ENCODE measurements at places on chromosomes 3 and 15.

DNA sequence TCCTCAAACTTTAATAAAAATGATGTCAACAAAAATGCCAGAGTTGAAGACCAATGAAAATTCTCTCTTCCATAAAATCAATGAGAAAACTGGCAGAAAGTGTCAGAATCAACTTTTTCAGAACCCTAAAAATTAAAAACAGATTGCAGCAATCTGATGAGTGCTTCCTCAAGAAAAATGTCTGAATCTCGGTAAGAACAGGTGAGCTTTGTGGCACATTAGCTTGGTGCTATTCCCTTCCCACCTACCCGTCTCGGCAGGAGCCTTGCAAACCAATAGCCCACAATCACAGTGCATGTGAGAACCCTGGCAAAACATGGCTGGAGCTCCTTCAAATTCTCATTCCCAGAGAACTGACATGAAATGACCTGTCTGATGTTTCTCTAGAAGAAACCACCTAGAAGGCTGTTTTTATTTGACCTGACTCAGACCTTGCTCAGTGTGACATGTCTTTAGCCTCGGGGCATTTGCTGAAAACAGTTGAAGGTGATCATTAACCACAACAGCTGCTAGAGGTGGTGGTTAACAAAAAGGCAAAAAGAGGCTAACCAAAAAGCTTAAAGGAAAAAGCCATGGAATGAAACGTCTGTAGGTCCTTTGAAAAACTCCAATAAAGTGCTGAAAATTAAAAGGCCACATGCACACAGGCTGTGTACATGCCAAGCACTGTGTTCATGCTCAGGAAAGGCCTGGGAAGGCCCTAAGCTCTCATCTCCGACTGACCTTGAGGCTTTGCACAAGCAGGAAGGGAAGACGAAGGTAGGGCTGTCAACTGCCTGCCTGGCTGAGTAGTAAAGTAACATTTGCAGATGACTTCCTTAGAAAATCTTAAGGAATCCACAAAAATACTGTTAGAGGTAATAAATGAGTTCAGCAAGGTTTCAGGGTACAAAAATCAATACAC, 253.0 kb upstream of the NSMCE3 start:
- no peak for DNase-seq

DNA sequence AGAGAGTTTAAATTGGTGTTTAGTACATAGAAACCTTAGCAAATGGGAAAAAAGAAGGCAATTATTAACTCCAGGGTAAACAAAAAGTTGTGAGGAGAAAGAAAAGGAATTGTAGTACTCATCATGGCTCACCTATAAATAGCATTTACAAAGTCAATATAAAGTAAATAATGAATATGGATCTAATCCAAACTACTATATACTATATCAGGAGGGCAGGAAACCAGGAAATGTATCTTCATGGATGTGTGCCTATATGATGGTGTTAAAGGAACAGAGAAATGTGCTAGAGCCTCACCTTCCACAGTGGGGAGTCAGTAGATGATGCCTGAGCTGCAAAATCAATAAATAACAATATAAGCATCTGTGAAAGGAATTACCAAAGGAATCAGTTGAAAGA, 208.9 kb downstream of the FAM43A start:
- no peak for DNase-seq

DNA sequence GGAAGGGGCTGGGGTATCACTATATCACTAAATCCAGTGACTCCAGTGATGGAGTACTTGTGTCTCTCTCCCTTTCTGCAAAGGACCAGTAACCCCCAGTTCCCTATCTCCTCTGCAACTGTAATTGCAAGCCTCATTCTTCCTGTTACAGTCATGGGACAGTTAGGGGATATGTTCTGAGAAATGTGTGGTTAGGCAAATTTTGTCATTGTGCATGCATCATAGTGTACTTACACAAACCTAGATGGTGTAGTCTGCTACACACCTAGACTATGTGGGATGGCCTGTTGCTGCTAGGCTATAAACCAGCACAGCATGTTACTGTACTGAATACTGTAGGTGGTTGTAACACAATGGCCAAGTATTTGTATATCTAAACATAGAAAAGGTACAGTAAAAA, 2.2 kb downstream of the VPS8 start:
- DNase-seq, result no peak

DNA sequence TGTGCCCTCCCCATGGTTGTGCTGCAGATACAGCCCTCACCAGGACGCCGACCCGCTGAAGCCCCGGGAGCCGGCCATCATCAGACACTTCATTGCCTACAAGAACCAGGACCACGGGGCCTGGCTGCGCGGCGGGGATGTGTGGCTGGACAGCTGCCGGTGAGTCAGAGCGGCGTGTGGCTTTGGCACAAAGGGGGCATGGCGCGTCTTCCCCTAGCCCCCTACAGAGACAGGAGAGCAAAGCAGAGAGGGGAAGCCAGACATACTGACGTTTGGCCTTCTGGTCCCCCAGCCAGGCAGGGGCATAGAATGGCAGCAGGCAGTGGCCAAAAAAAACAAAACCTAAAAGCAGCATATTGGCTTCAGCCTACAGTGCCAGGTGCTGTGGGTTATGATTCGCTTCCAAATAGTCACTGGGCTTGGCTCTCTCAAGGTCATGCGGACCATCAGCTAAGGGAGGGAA, 64.0 kb downstream of the MESD start:
- no peak for DNase-seq

GRCh38 chr15:65947041-65947440, 77.8 kb downstream of the RAB11A start:
- no peak for DNase-seq

GRCh38 chr3:127959041-127959440, 44.0 kb downstream of the KBTBD12 start:
- DNase-seq, result no peak

DNA sequence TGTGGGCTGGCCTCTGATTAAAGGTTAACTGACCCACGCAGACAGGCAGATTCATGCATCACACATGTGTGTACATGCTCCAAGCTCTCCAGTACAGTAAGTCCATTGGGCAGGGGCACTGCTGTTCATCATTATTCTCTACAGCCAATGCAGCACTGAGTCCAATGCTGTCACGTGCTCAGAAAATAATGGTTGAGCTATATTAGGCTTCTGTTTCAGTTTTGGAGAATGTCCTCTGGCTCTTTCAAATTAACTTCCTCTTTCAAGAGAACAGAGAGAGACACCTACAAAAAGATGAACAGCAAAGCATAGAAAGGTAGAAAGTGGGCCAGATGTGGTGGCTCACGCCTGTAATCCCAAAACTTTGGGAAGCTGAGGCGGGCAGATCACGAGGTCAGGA, 202.6 kb downstream of the MEX3B start:
- DNase-seq, result no peak

DNA sequence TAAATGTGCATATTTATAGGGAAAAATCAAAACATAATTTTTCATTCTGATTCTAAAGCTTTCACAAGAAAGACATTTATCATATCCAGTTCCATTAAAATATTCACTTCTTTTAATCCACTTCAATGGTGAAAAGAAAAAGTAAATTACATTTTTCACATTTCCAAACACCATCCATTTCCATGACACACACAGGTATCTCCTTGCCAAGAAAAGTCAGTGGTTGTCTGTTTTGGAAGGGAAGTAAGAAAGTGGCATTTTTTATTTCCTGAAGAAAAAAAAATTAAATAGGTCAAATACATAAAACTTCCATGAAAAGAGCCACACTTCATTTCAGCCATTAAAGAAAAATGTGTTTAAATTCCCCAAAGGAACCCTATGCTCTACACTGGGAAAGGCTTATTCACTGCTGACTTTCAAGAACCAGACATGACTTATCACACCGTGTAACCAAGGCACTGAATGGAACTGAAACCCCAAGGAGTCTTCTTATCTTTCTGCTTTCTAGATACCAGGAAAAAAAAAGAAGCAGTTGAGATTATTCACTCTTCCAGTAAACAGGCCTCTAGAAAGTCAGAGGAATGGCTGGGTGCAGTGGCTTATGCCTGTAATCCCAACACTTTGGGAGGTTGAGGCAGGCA, 44.5 kb downstream of the OSBPL10 start:
- DNase-seq, result no peak

DNA sequence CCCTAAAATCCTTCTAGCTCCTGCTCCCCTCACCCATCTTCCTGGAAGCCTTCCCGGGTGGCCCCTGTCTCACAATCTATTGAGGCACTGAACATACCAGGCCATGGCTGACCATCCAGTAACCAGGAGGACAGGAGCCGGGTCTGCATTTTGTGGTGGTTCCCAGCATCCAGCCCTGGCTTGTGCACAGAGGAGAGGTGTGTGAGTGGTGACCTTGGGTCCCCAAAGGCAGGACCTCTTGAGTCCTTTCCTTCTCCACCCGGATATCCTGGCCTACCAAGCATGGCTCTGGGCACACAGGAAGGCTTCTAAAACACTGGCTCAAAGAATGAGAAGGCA, 7.8 kb downstream of the CSK start:
- no peak for DNase-seq

Measured in activated CD4-positive, alpha-beta T cell treated with anti-CD3 and anti-CD28 coated beads, Interleukin-2, amount 50 U/mL, for 4 hours (primary cell).